ENCODE measurements at places on chromosomes 11 and 22.

DNA sequence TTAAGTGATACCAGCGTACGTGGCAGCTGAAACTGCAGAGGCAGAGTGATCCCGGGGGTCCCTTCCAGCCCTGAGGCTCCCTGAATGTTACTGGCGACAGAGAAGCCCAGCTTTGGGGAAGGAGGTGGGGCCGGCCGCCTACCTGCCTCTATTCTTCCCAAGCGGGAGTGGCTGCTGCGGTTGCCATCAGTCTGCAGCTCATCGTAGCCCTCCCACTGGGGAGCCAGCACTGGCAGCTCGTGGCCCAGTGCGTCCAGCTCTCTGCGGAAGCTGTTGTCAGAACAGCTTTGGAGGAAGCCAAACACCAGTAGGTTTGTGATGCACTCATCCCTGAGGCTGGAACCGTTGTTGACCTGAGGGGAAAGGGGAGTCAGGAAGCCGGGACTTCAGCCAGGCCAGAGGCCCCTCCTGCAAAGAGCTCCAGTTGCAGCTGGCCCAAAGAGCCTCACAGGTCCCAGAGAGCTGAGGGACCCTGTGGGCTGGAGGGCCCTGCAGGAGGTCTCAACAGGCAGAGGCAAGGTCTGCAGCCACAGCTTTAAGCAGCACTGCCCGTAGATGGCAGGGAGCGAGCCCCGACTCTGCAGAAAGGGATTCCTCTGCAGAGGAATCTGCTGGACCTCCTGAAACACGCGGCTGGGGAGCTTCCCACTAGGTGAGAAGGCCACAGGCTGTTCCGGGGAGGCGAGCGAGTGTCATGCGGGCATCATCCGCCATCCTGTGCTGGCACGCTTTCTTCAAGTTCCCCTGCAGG lies 30.4 kb downstream of the BID start:
- DNase-seq: no peak

DNA sequence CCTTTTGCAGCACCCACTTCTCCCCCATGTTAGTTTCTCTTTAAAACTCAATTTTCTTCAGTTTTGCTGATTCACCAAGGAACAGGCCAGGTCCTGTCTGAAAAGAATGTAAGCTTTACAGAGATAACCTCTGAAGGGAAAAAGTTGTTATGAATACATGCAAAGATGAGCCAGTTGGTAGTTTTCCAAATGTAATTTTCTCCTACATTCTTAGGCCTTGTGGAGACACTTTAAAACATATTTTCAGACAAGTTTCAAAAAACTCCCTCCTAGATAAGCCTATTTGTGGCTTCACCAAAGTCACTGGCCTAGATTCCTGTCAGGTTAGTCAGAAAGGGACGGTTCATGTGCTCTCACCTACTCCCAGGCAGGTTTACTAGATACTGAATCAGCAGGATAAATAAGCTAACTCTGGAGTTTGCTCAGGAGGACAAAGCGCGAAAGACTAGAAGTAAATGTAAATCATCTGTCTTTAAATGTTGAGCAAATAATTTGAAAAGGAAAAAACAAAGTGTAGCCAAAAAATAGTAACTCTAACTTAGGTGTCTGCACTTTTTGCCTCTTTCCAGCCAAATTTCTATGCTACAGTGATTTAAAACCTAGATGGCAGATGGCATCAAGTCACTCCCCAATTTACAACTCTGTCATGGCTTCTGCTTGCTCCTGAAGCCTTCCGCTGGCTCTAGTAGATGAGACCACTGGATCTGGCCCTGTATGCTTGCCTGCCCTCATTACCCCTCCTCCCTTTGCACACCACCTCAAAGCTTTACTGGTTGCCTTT lies 4.9 kb upstream of the ATP6V1E1 start:
- no peak for DNase-seq

DNA sequence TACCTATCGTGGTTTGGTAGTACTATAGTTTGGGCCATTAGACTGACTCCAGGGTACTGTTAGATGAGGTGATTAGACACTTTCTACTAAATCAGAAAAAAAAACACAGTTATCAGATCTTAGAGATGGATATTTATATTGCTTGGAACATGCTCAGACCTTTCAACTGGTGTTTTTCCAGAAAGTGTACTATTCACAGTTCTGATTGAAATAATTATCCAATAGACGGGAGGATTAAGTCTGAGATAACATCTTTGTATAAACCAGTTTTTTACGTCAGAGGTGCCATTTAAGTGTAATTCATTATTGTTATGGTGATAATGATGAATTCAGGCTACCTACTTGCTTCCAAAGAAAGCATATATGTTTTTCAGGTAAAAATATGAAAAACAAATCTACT lies 22.5 kb downstream of the CCDC15 start:
- no peak for DNase-seq

DNA sequence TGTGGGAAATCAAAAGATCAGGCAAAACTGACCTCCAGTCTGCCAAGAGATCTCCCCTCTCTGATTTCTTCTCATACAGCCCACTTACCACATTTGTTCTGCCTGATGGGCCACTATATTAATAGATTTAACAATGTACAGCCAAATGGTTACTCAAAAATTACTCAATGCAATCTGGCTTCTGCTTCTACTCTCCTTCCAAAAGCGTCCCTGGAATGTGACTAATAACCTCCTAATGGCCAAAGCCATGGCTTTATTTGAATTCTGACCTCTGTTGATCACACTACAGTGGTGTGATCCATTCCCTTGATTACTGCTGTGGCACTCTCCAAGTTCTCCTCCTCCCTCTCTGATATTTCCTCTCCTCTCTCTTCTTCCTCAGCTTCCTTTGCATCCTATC lies 86.2 kb downstream of the MPPED2 start:
- no peak for DNase-seq

DNA sequence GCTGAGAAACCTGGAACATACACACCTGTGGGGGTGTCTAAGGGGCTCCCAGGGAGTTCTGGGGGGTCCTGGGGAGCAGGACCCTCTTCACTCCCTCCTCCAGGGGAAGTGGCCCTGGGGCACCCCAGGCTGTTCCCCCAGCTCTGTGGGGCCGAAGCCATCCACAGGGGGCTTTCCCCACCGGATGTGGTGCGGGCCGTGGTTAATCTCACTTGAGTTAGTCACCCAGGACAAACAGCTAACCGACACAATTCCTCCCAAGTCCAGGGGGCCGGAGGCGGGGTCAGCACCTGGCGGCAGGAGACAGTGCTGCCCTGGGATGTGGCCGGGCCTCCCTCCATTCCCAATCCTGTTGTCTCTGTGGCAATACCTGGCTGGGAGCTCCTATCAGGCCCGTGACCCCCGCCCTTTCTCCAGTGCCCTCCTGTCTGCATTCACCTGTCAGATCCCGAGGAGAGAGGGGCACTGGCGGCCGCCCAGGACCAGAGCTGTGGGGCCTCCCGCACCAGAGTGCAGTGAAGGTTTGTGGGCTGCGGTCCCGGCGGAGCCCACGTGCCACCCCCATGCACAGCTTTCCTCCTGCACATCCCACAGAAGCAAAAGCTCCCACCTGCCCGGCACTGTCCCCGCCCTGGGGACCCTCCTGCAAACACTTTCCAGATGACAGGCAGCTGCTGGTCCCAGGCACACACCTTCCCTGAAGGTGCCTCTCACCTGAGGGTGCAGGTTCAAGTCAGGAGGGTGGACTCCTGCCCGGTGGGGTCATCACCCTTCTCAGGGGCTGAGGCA lies 5.2 kb upstream of the MUC5AC start:
- DNase-seq: no peak

- no peak for DNase-seq
These were observed 17.8 kb upstream of the ST3GAL4 start for GRCh38 chr11:126337474-126338241.

DNA sequence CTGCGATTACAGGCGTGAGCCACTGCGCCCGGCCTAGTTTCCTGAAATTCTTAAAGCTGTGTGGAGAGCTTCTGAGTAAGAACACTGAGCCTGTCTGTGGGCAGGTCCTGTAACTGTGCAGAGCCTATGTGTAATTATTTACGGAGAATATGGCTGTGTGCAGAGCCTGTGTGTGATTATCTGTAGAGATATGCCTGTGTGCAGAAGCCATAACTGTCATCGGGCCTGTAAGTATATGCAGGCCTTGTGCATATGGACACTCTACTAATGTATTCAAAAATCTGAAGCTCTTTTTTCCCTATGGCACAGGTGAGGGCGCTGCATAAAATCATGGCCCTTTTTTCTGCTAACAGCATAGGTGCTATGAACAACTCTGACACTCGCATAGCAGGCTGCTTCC lies at the start of gene OR52B6:
Gene OR52B6, plus strand, starts transcription at position 301 of the 400 bp plus-strand sequence. Its CDS starts 0 bp downstream, at position 301.
- DNase-seq: no peak
